NCI-H82 (cell line): ENCODE measurements at places on chromosomes 7 and 10.

- DNase-seq = no peak
Observed at GRCh38 chr7:24475166-24475961, 97.9 kb upstream of the PALS2 start.

- DNase-seq = no peak
Observed at GRCh38 chr7:54743580-54743979, 15.4 kb downstream of the SEC61G start.

DNA sequence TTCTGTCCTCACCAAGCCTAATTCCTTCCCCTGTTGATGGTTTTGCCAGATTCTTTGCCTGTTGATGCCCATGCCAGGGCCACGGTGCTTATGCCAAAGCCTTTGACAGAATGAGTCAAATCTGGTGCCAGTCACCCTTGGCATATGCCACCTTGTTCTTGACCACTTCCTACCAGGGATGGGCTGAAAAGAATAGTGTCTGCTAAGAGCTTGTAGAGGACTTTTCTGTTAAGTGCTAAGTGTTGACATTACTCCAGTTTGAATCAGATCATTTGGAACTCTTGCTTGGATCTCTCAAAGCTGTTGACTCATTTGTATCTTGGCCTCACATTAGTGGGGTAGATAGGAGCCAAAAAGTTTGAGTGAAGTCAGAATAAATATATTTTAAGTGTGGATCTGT, 661.2 kb downstream of the AUTS2 start:
- no peak for DNase-seq

DNA sequence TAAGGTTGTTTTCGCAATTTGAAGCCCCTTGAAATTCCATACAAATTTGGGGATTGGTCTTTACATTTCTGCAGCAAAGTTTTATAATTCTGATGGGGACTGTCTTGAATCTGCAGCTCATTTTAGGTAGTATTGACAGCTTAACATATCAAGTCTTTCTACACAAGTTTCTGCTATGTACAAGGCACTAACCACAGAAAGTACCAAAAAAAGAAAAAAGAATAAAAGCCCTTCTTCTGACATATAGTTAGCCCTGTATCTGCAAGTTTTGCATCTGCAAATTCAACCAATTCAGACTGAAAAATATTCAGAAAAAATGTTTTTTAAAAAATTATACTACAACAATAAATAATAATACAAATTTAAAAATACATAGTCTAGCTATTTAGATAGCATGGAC, 15.3 kb downstream of the POT1 start:
- DNase-seq = no peak

DNA sequence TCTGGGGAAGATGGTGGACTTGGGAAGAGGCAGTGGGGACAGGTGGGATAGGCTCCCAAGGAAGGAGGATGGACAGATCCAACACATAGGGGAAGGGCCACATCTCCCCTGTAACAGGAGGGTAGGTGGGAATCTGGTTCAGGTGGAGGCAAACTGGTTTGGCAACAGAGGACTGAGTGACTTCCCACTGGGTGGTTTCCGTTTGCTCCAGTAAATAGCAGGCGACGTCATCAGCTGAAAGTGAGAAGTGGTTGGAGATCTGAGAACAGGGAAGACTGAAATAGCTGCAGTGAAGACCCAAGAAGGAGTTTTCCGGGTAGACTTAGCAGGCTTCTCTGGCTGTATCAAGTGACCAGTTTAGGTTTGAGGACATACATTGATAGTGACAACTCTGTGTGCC, 504.4 kb downstream of the GALNT17 start:
- no peak for DNase-seq

DNA sequence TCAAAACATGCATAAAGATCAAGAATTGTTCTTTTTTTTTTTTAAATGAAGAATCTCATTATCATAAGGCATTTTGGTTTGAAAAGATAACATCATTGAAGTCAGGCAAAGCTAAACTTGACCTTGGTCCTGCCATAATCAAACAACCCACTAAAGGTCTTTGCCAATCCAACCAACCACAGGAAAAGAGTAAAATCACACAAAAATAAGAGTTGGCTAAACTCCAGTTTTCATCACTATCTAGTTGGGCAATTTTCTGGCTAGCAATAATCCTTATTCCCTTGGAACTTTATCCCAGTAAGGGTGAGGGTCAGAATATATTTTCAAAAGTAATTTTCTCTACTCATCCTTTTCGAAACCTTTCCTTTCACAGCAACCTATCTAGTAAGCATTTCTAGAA, 62.4 kb downstream of the HIBADH start:
- no peak for DNase-seq

DNA sequence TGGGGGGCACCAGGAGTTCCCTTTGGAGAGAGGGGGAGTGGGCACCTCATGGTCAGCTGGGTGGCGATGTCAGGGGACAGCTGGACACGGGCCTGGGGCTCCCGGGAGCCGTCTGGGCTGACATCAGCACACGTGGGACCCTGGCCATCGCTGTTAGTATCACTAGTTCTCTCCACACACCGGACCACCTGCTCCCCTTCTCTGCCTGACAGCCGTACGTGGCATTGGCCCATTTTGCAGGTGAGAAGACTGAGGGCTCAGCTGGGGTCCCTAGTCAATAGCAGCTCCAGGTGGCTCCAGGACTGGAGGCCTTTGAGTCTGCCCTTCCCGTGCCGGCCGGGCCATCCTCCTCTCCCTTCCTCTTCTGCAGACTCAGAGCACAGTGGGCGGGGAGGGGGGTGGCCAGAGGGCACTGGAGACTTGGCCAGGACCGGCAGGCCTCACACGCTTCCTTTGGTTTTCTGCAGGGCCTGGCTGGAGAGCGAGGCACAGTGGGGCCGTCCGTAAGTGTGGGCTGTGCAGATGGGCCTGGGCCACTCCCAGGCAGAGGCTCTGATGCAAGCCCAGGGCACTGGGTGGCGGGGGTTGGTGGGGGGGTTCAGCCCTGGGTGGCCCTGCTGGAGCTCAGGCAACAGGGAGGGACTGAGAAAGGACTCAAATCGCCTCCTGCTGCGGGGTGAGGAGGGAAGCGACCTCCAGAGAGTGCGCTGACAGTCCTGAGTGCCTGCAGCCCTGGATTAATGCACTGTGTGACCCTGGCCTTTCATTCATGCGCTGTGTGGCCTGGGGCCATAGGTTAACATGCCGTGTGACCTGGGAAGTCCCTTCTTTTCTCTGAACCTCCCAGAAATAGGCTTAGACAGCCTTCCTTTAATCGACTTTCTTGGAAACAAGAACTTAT, 78.2 kb downstream of the MYL10 start:
- DNase-seq = no peak

DNA sequence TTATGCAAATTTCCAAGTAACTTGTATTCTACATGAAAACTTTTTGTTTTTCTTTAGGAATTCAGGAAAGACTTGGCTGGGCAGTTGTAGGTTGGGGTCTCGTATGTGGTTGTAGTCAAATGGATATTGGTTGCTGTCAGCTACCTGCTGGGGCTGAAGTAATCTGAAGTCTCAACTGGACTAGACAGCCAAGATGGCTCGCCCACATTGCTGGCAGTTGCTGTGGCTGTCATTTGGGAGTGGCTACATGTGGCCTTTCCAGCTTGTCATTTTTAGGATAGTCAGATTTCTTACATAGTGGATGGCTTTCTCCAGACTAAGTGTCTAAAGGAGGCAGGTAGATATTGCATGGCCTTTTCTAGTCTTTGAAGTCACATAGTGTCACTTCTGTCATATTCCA, 32.6 kb downstream of the EXOC6 start:
- no peak for DNase-seq

GRCh38 chr10:71776481-71776925, 3.2 kb upstream of the VSIR start:
- no peak for DNase-seq

DNA sequence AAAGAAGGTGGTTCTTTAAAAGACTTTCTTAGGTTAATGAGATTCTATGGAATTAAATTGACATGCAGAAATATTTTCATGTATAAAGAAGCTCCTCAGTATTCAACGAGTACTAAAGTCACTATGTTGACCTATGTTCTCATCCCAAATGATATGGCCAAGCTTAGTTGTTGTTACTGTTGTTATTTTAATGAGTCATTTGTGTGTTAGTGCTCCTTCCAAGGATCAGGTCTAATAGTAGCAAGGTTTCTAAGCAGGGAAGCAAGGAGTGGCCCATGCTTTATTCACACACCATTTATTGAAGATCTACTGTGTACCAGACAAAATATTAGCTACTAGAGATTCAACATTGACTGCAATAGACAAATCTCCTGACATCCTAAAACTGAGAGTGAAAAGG, 41.9 kb downstream of the LRRN3 start:
- DNase-seq = no peak

DNA sequence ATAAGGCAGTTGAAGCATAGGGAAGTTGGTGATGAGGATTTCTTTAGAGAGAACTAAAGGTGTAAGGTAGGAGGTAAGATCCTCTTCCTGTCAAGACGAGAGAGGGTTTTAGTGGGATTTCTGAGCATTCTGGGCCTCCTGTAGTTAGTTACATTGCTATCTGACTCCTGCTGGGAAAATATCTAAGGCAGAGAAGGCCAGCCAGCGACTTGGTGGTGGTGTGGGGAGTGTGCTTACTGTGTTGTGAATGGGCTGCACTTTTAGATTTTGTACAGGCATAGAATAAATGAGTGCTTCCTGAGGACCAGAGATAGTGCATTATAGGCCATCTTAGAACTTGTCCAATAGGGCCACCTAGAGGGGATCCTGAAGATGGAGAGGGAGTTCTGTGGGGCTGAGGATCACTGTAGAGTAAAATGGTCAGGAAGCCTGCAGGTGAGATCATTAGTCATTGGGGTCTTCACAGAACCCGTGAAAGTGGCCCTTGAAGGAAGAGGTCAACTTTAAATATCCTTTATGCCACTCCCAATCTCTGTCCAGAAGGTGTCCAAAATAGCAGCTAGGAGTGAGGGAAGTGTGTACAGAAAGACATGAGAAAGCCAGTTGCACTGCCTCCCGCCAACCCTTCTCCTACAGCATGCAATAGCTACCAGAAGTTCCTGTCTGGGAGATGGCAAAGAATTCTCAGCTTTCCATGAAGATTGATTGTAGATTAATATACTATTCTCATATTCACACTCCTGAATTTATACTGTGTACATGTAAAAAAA, 266.6 kb downstream of the POLR1F start:
- peak; percentile 73 for DNase-seq

GRCh38 chr10:54478601-54479000, 322.4 kb downstream of the PCDH15 start:
- DNase-seq = no peak

DNA sequence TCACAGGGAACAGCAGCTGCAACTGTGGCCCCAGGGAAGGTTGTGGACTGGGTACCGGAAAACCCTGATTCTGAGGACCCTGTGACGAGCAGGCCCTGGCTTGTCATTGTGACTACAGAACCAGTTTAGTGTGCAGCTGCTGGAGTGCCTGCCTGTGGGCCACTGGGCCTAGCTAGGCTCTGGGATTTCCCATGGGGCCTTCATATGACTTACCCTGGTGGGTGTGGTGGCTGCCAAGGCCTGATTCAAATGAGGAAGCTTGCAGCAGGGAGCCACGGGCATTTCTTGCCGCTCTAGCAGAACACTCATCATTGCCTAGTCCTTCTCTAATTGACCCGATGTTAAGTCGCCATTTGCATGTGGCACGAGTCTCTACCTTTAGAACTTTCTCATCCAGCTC, 14.7 kb upstream of the CAMK2G start:
- DNase-seq = no peak

DNA sequence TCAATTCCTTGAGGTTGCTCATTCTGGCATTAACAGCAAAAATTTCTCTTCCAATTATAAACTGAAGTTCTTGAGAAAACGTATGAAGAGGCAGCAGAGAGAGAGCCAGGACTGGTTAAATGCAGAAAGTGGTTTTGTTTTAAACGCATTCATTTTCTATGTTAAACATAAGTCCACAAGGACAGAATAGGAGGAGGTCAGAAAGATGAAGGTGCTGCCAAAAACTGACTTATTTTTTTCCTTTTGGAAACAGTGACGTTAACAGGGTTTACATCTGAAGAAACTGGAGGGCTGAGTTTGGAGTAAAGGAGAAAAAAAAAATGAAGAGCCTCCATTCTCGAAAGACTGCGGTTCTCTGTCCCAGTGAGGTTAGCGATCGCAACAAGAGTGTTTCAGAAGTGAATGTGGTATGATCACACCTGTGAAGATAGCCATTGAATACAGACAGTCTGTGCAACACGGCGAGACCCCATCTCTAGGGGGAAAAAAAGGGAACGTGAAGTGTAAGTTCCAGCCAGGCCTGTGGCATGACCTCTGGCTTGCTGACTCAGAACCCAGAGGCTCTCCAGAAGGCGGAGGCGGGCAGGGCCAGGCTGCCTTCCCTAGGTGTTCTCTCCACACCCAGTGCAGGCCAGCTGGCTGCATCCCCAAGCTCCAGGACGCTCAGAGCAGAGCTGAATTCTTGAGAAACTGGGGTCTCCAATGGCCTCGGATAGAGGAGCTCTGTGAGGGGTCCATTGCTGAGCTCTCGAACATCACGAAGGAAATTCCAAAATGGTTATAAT, 84.0 kb downstream of the CHST15 start:
- DNase-seq = no peak

DNA sequence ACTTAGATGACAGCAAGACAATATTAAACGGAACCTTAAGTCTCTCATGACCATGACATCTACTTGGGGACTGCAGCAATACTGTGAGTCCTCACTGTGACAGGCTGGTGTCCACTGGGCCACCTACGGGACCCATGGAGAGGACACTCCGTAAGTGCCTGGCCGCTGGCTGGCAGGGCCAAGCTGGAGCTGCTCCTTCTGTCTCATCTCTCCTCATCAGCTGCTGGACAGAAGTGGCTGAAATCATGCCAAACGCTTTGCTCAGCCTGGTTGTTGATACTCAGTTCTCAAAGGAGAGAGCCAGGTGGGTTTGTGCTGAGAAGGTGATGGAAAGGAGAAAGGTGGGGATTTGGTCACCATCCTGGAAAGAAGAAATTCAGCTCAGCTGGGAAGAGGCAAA, 33.3 kb downstream of the AFAP1L2 start:
- DNase-seq = no peak

DNA sequence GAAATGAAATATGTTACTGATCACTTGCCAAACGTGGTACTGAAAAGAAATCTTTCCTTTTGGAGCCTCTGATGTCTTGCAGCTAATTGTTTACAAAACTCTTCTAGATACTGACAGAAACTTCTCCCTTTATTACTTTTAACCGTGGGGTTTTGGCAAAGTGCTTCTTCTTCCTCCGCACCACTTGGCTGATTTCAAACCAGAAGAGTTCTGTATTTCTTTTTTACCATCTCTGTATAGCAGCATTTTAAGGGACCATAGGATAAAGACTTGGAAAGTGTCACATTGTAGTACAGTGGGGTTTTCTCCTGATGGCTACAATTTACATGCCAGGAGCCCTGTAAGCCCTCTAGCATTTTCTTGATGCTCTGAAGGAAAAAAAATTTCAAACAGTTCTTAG, 21.9 kb upstream of the CREB5 start:
- no peak for DNase-seq

- no peak for DNase-seq
Observed at GRCh38 chr7:32042900-32043299, 27.3 kb downstream of the PDE1C start.

DNA sequence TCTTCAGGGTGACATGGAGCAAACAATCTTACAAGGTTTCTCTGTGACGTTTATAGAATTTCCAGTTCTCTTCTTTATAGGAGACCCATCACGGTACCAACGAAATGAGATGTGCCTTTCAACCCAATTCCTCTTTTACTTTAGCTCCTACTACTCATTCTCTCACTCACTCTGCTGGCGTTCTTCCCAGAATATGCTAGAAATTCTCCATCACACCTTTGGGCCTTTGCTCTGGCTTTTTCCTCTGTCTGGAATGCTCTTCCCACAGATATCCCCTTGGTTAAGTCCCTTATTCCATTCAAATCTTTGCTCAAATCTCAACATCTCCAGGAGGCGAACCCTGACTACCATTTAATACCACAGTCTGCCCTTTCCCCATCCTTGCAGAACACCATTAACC, 39.0 kb downstream of the SEMA3C start:
- DNase-seq = no peak
